Progenitor cell of endocrine pancreas (in vitro differentiated cells): ENCODE measurements at places on chromosomes 2 and 18.

DNA sequence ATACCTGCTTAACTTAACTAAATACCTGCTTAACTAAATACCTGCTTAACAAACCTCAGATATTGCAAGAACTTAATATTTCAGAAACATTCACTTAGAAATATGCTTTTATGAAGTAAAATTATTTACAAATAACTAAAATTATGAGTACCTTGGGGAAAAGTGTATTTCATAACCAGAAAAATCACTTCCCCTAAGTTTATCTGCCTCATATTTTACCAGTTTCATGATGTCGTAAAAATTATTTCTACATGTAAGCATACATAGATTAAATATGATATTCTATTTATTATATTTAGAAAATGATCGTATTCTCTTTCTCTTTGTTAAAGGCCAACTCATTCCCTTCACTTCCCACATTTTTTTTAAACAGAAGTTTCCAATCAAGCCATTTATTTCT is 41.5 kb upstream of the DSC1 start:
- no peak for DNase-seq

- no peak for DNase-seq
Measured at GRCh38 chr2:12895017-12895416, 178.3 kb downstream of the TRIB2 start.

DNA sequence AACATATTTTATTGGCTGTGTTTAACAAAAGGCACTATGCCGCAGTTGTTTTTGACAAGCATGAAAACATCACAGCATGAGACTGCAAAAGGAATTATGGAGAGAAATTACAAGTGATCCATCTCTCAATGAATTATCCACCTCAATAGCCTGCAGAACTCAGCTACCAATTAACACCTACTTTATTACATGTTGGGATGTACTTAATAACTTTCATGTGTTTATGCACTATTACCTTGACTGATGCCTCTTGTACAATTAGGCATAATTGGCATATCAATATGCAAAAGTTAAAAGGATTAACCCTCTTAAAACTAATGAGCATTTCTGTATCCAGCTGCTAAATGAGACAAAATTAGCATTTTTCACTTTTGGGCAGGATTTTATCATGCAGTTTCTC is 27.8 kb downstream of the ARHGAP15 start:
- DNase-seq: no peak

DNA sequence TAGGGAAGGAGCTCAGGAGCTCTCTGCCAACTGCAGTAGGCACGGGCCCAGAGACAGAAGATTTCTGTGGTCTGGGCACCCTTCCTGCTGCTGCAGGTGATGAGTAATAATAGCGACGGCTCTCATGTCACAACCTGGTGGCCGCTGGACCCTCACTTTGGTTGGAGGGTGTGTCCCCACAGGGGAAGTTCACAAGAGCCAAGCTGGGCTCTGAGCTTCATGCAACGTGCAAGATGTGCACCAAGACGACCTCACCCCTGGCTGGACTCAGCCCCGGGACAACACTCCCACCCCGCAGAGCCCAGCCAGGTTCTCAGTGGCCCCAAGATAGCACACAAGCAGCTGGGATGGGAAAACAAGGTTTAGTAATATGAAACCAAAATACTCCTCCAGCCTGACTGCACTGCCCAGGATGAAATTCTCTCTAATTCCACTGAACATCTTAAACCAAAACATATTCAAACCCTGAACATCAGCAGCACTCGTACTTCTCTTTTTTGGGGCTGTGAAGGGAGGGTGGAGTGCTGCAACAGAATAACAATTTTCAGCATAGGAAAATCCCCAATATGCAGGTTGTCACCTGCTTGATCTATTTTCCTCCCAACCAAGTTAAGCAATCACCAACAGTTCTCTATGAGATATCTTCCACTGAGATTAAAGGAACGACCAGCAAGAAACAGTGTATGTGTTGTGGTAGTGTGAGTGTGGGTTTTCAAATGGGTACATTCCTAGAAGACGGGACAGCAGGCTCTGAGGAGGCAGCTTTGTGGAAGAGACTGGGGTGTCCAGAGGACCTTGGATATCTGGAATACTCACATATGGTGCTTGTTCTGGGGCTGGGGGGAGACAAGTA is 26.5 kb downstream of the BCL2 start:
- no peak for DNase-seq

DNA sequence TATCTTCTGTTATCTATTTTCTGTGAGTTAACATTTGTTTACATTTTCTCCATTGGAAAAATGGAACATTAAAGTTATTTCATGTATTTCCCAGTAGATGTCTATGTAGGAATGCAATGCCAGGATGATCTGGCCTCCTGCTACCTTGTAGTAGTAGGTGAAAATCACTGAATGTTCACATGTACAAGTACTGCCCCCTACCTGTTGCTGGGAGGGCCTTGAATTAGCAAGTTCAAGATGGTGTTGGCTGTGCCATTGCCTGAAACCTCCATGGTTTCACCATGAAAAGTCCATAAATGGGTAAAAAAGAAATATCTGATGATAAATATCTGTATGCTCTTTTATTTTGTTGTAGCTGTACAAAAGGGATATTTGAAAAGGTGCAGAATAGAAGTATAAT is 30.7 kb downstream of the XRCC5 start:
- DNase-seq: no peak

DNA sequence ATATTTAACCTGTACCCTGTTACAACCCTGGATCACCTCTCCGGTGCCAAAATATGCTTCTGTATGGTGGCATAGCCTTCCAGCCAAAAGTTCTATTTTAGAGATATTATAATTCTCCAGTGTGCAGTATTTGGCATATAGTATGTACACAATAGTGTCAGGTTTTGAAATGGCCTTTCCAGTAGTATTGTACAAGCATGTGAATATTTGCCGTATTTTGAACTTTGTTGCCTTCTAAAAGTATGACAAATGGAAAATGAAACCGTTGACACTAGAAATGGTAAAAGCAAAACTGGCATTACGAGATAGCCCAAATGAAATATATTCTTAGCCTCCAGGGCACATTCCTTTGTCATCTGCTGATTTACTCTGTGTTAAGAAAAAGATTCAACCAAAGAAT is 431.2 kb downstream of the LRP1B start:
- DNase-seq: no peak

GRCh38 chr2:103445347-103445746 is 683.5 kb downstream of the TMEM182 start:
- no peak for DNase-seq

GRCh38 chr2:150806336-150806735 is 318.9 kb upstream of the RND3 start:
- no peak for DNase-seq

- DNase-seq: no peak
Measured at GRCh38 chr2:190367091-190367490, 23.7 kb downstream of the INPP1 start.

DNA sequence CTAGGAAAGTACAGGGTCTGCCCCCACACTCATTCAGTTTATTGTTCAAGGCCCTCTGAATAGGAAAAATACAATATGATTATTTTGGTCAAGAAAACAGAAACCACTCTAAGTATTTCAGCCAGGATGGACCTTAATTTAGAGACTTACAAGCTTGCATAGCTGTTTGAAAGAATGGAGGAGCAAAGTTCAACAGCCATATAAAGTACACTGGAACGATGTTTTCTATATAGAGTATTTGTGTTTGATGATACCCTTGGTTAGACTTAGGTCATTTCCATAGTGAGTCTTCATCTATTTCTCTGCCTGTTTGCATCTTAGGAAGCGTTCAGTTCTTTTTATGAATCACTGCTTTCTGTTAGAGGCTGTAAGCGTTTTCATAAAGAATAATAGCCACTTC is 366.2 kb downstream of the NUP35 start:
- no peak for DNase-seq

DNA sequence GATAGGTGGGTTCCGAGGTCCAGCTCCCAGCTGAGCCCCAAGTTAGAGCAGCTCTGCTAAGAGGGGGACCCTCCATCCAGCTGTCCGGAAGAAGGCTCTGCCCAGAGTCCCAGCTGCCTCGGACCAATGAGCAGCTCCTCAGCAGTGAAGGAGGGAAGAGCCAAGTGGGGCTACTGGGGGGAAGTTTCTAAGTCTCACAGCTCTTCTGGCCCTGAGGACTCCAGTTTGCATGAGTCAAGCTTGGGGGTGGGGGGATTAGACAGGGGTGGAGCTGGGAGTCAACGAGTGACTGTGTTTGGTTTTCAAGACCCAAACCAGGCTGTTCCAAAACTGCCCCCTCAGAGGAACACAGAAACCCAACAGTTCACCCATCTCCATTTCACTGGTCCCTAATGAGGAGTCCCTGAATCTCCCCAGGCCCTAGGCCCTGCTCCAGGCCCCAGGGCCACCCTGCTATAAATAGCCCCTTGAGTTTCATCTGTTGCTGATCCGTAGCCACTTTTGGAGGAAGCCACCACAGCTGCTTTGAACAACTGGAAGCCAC is 100.9 kb downstream of the TNS1 start:
- DNase-seq: no peak

- DNase-seq: no peak
Measured at GRCh38 chr2:71498261-71498701, 44.9 kb downstream of the DYSF start.

GRCh38 chr18:25010623-25011374 is 341.2 kb downstream of the ZNF521 start:
- no peak for DNase-seq

DNA sequence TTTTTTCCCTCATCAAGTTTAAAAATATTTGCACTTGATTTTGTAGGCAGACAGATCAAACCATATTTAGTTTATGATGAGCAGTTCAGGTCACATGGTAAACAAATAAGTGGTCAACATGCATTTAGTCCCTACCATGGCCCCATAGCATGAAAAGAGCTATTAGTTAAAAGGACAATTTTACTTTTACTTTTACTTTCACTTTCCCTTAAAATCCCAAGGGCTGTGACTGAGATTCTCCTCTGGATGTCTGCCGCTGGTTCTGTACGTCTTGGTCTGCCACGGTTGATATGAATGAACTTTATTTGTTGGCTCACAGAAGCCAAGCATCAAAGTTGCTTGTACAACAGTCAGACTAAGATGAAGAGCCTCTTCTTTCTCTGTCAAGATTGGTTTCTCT is 626.2 kb upstream of the CDH7 start:
- no peak for DNase-seq

DNA sequence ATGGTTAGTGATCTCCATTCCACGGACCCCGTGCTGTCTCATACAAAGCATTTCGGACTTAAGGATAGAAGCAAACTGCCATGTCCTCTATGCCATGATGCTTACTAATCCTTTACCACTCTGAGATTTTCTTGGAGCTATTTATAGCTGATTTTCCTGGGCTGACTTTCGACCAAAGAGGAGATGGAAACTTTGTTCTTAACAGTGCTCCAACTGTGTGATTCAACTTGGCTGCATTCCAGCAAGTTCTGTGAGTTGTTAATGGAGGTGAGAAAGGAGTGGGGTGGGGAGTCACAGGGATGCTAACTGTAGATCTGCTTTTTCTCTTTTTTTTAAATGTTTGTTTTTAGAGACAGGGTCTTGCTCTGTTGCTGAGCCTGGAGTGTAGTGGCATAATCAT is 45.5 kb upstream of the MSH2 start:
- DNase-seq: no peak

- no peak for DNase-seq
Measured at GRCh38 chr2:10003206-10004125, 39.9 kb upstream of the KLF11 start.

DNA sequence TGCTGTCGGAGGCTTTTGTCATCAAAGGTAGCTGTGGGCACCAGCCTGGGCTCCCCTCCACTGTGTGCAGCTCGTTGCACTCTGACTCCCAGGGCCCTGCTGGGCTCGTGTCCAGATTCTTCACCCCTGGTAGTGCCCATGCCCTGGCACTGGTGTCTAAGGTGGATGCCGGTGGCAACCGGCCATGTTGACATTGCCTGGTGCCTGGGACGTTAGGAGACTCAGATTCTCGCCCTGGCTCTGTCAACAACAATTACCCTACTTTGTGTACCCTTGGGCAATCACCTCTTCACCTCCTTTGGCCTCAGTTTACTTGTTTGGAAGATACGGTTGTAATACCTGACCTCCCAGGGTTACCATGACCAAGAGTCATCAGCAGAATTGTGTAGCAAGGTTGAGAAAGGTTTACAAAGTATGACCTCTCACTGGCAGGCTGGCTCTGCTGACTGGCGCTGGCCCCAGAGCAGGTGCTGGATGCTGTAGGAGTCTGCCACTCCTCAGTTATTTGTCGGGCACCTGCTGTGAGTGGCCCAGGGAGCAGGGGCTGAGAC is 41.5 kb upstream of the MCFD2 start:
- DNase-seq: no peak

GRCh38 chr2:106117882-106118684 is 76.0 kb downstream of the UXS1 start:
- no peak for DNase-seq

GRCh38 chr2:233409286-233409991 is 55.1 kb downstream of the DGKD start:
- DNase-seq: no peak

- DNase-seq: no peak
Measured at GRCh38 chr2:12043131-12043530, 296.7 kb downstream of the LPIN1 start.

GRCh38 chr2:3257826-3258225 is 119.8 kb downstream of the EIPR1 start:
- DNase-seq: no peak

DNA sequence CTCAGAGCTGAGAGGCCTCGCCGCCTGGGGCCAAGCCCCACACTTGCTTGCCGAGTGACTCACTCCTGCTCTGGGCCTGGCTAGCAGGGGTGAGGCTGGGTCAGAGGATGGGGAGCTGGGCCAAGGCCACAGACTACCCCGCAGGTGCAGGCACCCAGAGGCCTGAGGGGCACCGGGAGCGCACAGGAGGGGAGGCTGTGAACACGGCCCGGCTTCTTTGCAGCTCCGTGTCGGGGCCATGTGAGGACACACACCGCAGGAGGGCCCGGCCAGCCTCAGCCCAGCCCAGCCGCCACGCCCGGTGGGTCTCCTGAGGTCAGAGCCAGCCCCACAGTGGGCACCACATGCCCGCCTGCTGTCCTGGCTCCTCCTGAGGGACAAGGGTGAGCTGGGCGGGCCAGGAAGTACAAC is 8.4 kb downstream of the GPC1 start:
- DNase-seq: no peak

GRCh38 chr2:219851169-219851568 is 223.7 kb downstream of the SLC4A3 start:
- DNase-seq: no peak
